Kidney epithelial cell (primary cell): ENCODE measurements at places on chromosomes 1 and 21.

GRCh38 chr1:156693848-156694689 is 11.3 kb downstream of the CRABP2 start:
- DNase-seq = no peak

- DNase-seq = no peak
Observed at GRCh38 chr21:39319251-39319756, 5.9 kb upstream of the BRWD1 start.

DNA sequence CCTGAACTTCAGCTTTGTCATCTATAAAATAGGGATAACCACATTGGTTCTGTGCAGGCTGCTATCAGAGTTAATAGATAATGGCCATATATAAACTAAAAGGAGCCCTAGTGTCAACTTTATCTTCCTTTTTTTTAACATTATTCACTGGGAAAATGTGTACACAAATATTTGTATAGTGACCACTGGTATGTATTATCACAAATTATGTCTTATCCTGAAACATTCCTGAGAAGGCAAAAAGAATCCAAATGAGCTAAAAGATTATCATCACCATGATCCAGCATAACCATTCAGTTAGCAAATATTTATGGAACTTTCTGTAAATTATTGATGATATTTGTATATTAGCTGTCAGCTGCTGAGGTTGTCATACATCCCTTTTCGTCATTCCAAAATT is 16.6 kb downstream of the ANGPTL3 start:
- DNase-seq = no peak

DNA sequence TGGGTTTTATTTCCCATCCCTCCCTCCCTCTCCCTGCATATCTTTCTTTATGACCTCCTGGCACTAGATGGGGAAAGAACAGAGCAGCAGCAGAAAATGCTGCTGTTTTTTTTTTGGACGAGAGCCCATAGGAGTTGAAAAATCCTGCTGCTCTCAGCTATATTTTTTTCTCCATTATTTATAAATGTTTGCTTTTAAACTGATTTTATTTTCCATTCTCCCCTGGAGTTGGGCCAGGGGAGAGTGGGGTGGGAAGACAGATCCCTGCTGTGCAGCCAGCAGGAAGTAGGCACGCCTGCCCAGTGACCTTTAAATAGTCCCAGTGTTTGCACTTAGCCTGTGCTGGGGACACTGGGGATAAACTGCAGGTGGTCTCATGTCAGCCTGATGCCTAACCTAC is 17.4 kb downstream of the SFT2D2 start:
- DNase-seq = no peak
